ENCODE measurements at places on chromosomes 12 and 14.
A peak's percentile ranks its signal among the peaks of the same experiment; 100 is the strongest.

DNA sequence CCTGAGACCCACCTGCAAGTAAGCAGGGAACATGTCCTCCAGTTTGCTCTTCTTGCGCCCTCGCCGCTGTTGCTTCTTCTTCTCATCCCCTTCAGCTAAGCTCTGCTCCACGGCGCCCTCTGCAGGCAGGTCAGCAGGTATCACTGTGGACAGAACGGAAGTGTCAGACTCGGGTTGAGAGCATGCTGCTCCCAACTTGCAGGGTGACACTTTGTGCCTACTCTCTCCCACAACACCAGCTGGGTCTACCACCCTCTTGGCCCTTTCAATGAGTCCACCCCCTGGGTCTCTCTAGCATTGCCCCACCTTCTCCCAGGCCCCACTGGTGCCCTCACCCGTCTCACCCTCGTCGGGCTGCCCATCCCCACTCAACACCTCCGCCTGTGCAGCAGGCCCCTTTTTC, 16.7 kb downstream of the KMT2D start:
- DNase-seq, result peak; percentile 11

- DNase-seq, result peak; percentile 31
These were observed 1.1 kb downstream of the POLR3B start for GRCh38 chr12:106358396-106359241.

- DNase-seq, result no peak
These were observed 68.8 kb downstream of the LLPH start for GRCh38 chr12:66061557-66062289.

DNA sequence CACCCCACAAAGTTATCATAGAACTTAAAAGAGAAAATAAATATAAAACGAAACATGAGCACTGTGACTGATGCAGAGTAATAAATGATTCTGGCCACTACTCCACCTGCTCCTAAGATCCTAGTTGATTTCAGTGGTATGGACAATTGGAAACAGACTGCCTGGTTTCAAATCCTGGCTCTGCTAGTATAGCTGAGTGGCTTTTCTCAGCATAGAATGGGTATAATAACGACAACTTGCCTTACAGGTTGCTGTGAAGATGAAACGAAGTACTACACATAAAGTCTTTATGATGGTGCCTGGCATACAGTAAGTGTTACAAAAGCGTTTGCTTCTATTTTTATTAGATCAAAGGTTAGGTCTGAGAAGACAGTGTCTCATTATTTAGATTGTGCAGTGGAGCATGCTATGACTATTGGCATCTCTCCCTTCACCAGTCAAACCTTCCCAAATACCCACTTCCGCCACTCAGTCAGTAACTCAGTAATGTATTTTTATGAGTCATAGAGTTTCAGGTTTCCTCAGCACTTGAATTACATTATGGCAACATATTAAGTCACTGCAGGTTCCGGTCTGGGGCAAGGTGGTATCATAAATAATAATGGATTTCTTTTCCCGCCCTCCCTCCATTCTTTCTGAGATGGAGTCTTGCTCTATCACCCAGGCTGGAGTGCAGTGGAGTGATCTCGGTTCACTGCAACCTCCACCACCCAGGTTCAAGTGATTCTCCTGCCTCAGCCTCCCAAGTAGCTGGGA, 29.7 kb upstream of the NR2C1 start:
- DNase-seq, result peak; percentile 32

- DNase-seq, result no peak
These were observed 5.5 kb downstream of the ZFP36L1 start for GRCh38 chr14:68787092-68787992.

GRCh38 chr12:17928708-17929366, 161.2 kb downstream of the RERGL start:
- DNase-seq, result peak; percentile 60

GRCh38 chr12:11808931-11809330, 159.5 kb downstream of the ETV6 start:
- DNase-seq, result no peak

DNA sequence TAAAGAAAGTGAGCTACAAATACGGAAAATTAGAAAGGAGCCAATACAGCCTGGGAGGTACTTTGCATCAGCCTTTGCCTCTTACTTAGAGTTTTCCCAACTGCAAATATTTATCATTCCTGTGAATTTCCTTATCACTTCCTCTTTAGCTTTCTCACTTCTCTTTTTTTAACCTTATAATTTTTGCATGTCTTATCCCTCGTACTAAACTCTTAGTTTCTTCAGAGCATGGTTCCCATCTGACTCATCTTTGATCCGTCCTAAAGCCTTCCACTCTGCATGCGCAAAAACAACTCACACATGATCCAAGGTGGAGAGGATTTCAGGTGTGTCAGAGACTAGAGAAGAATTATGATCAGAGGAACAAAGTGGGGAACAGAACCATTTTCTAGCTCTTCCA, 9.6 kb upstream of the SNAPC1 start:
- no peak for DNase-seq

- no peak for DNase-seq
These were observed 363.4 kb upstream of the TMPO start for GRCh38 chr12:98151984-98152383.

GRCh38 chr14:73381380-73382013, 76.8 kb downstream of the NUMB start:
- no peak for DNase-seq

GRCh38 chr12:31005944-31006361, 67.7 kb upstream of the DDX11 start:
- no peak for DNase-seq

- no peak for DNase-seq
These were observed 1.8 kb downstream of the ARID2 start for GRCh38 chr12:45731190-45731775.

- DNase-seq, result no peak
These were observed 444.8 kb downstream of the ATP23 start for GRCh38 chr12:58386136-58386535.

DNA sequence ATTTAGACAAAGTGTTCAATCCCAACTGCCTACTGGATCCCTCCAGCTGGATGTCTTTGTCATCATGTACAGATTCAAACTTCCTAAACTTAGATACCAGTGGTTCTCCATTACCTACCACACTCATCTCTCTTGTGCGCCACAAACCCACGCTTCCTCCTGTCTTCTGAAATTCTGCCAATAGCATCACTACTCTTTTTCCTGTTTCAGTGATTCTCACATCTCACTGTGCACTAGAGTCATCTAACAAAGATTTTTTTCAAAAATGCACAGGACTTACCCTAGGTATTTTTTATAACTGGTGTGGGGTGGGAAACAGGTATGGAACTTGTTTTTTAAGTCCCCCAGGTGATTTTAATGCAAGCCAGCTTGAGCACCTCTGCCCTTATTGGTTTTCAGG, 5.9 kb downstream of the PSMB5 start:
- no peak for DNase-seq

DNA sequence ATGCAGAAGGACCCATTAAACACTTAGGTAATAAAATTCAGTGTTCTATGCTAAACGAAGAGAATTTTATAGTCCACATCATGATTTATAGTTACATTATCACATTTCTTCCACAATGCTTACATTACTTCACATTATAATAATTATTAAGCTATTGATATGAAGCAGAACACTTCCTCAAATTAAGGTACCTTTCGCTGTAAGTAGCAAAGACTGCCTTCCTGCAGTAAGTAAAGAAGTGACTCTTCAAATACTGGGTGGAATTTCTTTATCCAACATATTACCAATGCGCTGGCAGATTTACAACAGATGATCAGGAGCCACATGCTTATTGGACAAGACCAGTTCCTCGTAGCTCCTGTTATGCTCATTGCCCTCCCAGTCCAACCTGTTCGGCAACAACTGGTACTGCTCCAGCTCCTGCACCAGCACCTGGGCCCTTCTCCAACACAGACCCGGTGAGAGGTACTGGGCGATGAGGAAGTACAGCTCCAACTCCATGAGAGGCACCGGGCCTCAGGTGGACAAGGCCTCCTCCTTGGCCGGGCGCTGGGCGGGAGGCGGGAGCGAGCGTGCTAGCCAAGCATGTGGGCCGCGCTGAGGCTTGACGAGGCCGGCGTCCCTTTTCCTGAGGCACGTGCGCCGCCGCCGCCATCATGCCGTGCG, 210.7 kb upstream of the ATP2B1 start:
- DNase-seq, result no peak

DNA sequence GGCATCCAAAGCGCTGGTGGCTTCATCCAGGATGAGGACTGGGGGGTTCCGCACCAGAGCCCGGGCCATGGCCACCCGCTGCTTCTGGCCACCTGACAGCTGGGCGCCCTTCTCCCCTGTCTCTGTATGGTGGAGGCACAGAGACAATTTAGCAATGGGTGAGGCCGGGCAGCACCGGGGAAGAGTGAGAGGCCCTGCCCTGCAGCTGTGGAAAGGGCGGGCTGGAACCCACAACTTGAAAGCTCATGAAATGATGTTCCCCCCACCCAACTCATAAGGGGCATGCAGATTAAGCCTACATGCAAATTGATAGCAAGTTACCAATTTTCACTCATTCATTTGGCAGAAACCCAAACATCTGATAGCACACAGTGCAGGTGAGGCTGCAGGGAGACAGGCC, 34.1 kb downstream of the ABCB9 start:
- no peak for DNase-seq

DNA sequence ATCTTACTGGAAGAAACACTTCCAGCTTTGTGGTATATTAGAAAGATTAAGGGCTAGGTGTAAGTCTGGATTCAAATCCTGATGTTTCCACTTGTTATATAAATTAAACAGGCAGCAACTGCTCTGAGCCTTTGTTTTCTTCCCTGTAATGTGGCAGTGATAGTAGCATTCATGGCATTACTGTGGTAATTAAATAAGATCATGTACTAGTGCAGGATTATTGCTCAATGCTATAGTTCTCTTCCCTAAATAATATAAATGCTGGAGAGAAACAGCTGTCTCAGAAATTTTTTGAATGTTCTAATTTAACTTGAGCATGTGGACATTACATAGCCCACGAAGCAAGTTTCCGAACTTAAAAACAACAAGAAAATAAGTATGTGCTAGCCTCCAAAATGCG, 5.4 kb downstream of the TMEM117 start:
- no peak for DNase-seq

DNA sequence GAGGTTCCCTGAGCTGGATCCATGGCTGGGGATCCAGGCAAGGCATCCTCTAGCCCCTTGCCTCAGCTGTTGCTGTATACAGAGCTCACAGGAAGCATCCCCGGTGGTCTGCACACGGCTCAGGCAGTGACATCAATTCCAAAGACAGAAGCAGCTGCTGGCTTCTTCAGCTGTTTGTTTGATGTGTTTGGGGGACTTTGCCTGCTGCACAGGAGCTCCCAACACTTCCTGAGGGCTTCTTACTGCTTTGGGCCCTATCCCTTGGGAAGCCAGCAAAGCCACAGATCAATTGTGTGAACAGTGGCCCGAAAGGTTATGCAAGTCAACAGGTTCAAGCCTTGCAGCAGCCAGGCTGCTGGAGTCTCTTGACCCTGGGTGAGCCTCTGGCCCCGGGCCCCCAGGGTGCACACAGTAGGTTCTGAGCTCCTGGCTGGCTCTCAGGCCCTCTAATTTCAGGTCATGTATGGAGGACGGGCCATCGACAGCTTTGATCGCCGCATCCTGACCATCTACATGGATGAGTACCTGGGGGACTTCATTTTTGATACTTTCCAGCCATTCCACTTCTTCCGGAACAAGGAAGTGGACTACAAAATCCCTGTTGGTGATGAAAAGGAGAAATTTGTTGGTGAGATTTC, 42.6 kb downstream of the CCDC92 start:
- no peak for DNase-seq

DNA sequence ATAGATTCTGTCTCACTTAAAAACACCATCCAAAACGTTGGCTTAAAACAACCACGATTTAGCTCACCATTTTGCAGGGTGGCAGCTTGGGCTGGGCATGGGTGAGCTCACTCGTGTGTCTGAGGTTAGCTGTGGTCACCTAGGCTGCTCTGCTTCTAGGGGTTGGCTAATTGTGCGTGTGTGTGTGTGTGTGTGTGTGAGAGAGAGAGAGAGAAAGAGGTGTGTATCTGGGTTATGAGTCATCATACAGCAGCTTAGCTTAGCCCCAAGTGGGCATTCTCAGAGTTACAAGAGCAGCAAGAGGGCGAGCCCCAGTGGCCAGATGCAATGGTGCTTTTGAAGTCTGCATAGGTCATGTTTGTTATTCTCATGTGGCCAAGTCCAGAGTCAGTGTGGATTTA, 6.0 kb downstream of the FBXW8 start:
- DNase-seq, result no peak

DNA sequence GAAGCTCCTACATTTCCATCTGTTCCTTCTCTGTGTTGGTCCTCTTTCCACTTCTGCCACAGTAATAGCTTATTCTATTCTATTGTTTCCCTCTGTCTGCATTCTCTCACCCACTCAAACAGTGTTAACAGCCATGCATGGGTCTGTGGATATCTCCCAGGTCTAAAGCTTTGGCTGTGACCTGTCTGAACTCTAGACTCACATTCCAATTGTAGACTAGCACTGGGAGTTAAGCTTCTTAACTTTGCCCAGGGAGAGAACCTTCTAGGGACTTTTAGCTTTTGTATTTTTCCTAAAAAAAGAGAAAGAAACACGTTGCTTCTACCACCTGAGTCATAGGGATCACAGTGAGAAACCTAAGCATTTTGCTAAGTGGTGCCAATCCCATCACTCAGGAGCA, 36.7 kb downstream of the PTPRR start:
- DNase-seq, result no peak

- no peak for DNase-seq
These were observed 112.0 kb downstream of the ANO6 start for GRCh38 chr12:45327823-45328383.

DNA sequence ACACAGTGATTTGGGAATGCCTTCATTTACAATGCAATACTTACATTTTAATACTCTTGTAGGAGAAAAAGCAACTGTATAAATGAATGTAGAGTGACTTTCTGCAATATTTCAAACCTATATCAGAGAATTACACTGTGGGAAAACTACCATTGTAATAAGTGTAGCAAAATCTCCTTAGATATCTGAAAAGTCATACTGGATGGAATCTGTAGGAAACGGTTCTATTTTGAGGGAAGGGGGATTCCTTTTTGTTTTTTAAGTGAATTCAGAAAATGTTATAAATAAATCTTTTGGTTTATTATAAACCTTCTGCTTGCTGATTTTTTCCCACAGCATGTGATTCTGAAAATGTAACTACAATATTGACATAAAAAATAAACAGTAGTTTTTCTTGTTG, 23.0 kb downstream of the ZNF891 start:
- no peak for DNase-seq
